ENCODE measurements at places on chromosomes 6 and 20.
A peak's percentile ranks its signal among the peaks of the same experiment; 100 is the strongest.

DNA sequence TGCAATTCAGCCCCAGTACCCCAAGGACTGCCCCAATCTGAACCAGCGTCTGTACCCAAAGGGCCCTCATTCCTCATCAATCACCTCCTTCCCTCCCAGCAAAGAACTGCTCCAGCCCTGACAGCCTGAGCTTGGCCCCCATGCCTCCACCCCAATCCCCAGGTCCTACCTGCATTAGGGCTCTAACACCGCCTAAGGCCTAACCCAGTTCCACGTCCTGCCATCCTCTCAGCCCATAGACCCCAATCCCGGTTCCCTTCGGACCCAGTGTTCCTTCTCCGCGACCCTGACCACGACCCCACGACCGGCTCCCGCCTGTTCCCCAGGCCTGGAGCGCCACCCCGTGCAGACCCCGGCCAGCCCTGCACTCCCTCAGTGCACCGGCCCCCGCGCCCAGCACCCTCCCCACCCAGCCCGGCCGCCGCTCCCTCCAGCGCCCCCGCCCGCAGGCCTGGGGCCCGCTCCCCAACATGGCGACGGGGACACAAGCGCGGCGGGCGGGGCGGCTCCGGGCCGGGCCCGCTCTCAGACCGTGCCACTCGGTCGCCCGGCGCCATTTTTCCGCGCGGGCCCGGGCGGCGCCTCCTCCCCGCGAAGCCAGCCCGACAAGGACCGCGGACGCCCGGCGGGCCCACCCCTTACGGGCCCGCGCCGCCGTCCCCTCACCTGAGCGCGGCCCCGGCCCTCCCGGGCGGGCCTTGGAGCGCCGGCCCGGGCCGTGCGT lies 483 bp downstream of the NCOA6 start:
- DNase-seq, result peak; percentile 31

- DNase-seq, result no peak
These were observed 117.0 kb downstream of the EPB41L2 start for GRCh38 chr6:130946076-130946475.

DNA sequence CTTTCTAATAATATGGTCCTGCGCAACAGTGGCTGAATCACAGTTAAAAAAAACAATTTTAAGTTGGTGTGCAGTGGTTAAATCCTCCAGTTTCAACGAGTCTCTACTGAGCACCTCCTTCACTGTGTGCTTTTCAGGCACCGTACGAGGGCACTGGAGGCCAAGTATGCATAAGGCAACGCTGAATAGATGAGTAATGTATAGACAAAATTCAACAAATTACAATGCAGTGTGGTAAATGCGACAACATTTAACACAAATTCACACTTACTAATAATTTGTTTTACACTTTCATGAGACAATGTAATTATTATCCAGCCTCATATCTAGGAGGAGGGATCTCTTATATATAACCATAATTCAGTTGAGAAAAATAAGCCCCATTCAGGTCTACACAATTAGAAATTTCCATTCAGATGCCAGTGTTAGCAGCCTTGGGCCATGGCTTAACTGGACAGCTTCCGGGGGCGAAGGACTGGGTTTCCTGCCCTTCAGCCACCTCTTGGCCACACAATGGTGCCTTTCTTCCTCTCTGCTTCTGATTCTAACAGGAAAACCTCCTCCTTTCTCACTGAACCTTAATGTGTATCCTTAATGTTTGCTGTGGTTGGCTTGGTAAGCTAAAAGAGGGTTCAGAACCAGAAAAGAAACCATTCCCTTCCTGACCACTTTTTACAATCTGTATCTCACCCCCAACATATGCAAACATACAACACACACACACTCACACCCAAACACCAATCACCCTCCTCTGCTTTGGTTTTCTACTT lies 51.9 kb downstream of the B4GALT5 start:
- no peak for DNase-seq

GRCh38 chr6:169589293-169589692 lies 112.5 kb downstream of the WDR27 start:
- DNase-seq, result peak; percentile 22

- DNase-seq, result no peak
These were observed 142.0 kb downstream of the RNASET2 start for GRCh38 chr6:166814390-166814789.

DNA sequence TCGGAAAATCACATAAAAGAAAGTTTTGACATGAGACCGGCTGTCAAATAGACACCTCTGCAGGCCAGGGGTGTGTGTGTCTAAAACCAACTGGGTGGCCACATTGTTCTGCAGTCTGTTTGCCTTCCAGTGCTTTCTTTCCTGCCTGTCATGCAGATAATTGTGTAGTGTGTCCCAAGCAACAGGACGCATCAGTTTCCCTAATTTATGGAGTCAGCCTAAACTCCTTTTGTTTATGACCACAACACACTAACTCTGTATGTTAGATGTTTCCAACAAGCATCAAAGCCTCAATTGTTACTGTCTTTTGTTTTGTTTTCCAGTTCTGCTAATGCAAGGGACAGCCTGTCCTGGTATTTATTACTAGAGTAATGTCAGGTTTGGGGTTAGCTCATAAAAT lies 205.7 kb downstream of the ATXN1 start:
- no peak for DNase-seq

- no peak for DNase-seq
These were observed 178.0 kb downstream of the ATXN1 start for GRCh38 chr6:16583144-16583762.

- DNase-seq, result no peak
These were observed 531 bp upstream of the CCN2 start for GRCh38 chr6:131951576-131952230.

GRCh38 chr6:129033581-129033980 lies 150.6 kb downstream of the LAMA2 start:
- no peak for DNase-seq

All from mucosa of gallbladder (tissue), 1 donor.